ENCODE measurements at places on chromosomes 6 and 20. TPM values are rescaled to one million over a fixed set of nuclear protein-coding genes. Genes with fewer than 3 reads are reported as not detected.

DNA sequence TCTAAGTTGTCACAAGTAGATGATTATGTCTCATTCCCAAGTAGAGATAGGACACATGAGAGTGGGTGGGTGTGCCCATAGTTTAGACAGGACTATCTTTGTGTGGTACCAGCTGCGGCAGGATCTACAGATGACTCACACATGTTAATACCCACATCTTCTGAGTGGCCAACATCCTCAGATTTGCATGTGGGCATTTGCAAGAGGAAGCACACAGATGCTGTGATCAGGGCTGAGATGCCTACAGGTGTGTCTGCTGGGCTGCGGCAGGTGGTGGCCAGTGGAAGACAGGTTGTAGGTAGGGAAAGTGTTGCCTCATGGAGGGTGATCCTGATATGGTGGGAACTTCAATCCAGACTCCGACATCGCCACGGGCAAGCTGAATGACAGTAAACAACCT, 50.8 kb downstream of the UTRN start:
- DNase-seq, result no peak

CST5 gene
- total RNA-seq, result not detected

DNA sequence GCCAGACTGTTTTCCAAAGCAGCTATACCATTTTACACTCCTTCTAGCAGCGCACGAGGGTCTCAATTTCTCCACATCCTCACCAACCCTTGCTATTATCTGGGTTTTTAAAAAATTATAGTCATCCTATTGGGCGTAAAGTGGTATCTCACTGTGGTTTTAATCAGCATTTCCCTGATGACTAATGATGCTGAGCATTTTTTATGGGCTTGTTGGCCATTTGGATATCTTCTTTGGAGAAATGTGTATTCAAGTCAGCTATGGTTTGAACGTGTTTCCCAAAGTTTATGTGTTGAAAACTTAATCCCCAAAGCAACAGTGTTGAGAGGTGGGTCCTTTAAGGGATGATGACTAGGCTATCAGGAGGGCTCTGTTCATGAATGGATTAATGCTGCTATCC, 6.7 kb downstream of the MCUR1 start:
- no peak for DNase-seq

- no peak for DNase-seq
Observed at GRCh38 chr6:147366290-147366689, 142.2 kb upstream of the SAMD5 start.

OR12D3 gene
- total RNA-seq, result not detected

- DNase-seq, result peak; percentile 19
Observed at GRCh38 chr20:60583741-60584140, 625.5 kb downstream of the CDH26 start.

DNA sequence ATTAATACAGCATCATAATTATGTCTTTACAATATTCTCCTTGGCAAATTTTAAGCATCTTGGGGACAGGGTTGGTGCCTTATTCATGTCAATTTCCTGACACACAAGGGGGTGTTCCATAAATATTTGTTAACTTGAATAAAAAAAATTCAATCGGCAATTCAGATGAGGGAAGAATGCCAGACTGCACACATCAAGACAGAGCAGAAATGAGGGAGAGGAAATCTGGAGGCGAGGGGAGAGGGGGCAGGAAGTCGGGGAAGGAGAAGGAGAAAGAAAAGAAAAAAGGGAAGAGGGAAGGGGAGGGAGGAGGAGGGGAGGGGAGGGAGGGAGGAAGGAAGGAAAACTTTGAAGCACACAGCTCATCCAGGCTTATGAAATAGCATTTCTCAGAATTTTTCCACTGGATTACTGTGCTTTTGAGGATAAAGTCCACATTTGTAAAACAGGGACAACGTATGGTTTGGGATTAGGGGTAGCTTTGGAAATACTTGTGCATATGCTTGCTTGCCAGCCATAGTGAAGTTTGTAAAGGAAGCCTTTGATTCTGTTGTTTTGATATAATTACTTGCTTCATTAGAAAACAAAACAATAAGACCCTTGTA, 362.1 kb downstream of the SAMD5 start:
- no peak for DNase-seq

DNA sequence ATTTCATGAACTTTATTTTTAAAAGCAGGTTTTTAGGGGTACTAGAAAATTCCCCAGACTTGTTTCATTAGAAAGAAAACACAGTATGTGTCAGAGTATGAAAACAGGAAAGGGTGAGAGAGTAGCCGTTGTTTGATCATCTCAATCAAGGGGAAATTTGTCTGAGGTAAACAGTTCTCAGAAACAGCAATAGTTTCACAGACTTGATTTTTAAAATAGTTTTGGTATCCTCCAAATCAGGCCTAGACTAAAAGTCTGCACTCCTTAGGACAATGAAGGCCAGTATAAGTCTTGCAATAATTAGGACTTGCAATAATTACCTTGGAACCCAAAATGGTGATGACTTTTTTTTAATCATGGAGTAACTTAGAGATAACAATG, 176.6 kb upstream of the TAB2 start:
- DNase-seq, result no peak

All from NCI-H460 (cell line).